ENCODE measurements at places on chromosomes 3 and 15.

DNA sequence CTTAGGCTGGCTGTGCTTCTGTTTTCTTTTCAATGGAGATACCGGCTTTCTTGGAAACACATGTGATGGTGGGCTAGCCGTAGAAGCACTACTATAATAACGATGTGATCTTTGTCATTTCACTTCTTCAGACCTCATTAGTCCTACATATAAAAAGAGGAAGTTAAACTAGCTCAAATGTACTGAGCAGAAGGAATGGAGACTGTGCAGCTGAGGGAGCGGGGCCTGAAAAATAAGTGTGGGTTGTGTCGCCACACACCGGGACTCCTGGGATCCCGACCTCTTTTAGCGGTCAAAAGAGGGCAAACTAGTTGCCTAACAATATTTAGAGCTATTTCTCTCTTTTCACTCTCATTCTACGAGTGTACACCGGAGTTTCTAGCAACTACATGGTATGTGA, 1.0 kb upstream of the RNF7 start:
- DNase-seq = no peak

GRCh38 chr3:50660386-50660785, 14.3 kb upstream of the DOCK3 start:
- no peak for DNase-seq

- peak; percentile 11 for DNase-seq
Measured at GRCh38 chr3:170054204-170054603, 16.4 kb downstream of the GPR160 start.

DNA sequence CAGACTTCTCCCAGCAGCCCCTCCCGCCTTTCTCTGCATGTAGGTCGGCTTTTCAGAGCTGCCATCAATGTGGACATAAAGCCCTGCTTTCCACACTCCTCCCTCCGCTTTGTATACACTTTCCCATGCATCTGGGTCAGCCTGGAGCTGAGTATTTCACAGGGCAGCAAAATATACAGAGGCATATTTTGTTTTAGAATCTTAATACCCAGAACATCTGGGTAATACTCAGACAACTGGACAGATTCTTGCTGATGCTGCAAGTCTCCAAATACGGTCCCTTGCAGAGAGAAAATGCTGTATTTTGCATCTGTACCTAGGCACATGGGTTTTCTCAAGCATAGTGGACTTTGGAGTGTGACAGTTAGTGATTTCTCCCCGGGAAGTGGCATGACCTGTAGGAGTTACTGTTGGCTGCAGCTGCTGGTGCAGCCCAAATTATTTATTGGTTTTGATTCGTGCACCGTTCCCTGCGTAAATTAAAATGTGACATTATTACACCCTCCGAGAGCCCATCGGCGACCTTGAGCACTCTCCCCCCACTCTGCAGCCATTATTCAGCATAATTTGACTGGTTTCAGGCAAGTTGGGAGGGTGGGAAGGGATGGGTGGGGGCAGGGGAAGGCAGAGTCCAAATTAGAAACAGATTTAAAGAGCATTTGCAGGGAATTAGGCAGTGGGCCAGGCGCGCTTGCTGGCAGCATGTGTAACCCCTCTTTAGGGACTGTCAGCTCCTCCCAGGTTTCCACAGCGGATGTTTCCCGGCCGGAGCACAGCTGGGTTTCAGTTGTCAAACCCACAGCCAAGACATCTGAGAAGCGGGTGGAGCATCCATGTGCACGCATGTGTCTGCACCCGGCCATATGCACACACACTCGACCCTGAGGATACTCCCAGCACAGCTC, 100.8 kb downstream of the CPN2 start:
- no peak for DNase-seq

DNA sequence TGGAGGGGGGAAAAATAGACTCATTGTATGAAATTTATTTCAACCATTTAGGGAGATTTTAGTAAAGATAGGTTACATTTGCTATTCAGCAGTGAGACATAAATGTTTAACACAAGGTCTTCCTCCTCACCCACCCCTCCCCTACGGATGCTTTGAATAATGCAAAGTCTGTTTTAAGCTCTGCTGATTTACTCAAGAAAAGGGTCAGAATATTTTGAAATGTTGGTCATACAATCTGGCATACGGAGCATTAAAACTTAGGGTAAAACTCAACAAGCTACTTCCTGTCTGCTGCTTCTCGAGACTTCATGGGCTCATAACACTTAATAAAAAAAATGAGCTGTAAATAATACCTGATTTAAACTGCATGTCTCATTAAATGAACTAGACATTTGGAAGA, 156.3 kb downstream of the WNT5A start:
- DNase-seq = no peak

GRCh38 chr15:38374029-38374428, 79.9 kb upstream of the FAM98B start:
- DNase-seq = no peak

DNA sequence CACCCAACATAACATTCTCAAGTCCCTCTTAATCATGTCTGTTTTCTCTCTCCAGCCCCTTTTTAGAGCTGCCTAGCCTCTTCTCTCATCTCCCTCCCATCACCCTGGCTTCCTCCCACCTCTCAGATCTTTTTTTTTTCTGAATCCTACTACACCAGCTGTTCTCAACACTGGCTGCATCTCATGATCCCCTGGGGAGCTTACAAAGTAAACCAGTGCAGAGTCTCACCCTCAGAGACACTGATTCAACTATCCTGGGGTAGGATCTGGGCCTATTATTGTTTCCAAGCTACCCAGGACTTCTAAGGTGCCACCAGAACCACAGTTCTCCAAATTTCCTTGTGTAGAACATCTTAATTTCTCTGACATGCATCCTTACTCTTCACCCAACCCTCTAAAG, 50.3 kb upstream of the ACAN start:
- DNase-seq = no peak

DNA sequence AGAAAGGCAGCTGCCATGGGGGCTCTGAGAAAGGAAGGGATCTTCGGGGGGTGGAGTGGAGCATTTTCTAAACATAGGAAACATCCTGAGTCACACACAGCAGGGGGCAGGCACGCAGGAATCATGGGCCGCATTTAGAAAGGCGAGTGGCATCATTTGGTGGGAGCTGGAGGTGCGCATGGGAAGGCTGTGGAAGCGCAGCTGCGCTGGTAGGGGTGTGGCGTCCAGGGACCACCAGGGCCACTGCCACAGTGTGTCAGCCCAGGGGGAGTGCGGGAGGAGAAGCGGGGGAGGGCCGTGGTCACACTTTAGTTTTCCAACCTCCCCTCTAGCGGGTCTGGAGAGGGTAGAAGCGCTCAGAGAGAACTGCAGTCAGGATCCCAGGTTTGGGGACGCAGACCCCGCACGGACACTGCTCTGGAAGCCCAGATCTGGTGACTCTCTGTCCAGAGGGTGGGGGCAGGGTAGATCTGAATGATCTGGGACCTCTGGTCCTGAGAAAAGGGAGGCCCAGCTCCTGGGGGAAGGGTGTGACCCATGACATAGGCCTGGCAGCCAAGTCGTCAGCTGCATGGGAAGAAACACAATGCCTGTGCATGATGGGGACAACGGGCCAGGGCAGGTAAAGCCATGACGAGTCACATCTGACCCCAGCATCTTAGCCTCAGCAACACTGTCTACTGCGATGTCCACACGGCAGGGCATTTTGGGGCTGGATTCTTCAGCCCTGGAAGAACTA, 88.0 kb upstream of the IQSEC1 start:
- no peak for DNase-seq

GRCh38 chr15:74843891-74844299, 939 bp upstream of the ULK3 start:
- DNase-seq = no peak

GRCh38 chr3:98657457-98657856, 64.0 kb upstream of the CPOX start:
- DNase-seq = peak; percentile 36

DNA sequence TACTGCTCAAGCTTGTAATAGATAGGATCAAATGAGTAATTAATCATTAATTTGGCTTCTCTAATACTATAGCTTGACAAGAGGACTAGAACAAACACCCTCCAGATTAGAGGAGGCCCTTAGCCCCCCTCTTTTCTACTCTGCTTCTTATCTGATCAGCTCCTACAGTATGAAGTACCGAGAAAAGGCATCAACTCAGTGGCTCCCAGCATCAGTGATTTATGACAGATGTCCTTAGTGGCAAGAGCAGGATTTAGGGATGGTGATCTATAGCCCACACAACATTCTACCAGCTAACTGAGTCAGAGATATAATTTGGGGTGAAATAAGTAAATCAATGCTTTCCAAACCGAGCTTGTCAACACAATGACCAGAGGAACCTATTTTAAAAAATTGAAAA, 541.1 kb downstream of the NLGN1 start:
- DNase-seq = no peak

- peak; percentile 46 for DNase-seq
Measured at GRCh38 chr3:56369914-56370313, 98.4 kb downstream of the ERC2 start.

DNA sequence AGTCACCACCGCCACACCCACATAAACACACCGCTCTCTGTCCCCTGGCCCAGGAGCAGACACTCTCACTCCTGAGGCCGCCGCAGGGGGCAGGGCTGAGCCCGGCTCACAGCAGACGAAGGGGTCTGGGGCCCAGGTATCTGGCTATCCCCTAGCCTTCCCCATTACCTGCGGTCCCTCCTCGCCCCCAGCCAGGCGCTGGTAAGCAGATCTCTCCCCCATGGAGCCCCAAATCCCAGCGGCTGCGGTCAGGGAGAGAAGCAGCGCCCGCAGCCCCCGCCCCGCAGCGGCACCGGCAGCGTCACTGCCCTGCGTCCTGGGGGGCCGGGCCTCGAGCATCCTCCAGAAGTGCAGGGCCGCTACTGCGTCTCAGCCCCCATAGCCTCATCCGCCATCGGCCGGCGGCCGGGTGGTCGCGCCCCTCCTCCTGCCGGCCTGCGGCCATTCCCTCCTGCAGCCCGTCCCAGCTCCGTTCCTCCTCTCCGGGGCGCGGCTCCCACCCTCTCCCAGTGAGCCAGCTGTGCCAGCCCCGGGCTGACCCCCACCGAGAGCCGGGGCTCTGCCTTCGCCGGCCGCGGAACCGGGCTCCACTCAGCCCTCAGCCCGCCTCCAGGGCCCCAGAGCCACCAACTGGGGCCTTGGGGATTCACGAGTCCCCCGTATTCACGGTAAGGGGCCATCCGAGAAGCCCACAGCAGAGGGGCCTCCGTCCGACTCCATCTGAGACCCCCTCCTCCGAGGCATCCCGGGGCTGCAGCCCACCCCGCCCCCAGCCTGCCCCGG, 13.1 kb downstream of the TNK2 start:
- DNase-seq = peak; percentile 40

DNA sequence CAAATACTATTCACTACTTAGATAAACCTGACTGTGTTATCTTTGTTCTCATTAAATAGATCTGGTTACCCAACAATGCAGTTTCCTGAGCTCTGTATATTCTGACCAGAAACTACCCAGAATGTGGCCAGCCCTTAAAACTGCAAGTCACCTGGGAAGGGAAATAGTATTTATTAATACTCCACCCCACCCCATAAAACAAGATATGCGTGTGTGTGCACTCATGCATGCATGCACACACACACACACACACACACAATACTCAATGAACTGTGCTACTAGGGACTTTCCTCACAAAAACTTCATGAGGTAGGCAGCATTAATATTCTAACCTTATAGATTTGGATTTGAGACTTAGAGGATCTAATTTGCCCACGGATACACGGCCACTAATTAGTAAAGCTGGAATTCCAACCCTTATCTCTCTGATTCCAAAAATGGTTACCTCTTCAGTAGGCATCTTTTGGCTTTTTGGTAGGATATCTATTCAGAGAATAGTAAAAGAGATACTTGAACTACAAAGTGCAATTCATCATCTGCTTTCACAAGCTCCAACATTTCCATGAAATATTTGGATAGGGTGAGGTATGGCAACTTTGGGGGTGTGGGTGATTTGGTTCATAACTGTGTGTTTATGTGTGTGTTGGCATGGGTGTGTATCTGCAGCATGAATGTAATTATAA, 197.0 kb upstream of the CFAP20DC start:
- DNase-seq = no peak

DNA sequence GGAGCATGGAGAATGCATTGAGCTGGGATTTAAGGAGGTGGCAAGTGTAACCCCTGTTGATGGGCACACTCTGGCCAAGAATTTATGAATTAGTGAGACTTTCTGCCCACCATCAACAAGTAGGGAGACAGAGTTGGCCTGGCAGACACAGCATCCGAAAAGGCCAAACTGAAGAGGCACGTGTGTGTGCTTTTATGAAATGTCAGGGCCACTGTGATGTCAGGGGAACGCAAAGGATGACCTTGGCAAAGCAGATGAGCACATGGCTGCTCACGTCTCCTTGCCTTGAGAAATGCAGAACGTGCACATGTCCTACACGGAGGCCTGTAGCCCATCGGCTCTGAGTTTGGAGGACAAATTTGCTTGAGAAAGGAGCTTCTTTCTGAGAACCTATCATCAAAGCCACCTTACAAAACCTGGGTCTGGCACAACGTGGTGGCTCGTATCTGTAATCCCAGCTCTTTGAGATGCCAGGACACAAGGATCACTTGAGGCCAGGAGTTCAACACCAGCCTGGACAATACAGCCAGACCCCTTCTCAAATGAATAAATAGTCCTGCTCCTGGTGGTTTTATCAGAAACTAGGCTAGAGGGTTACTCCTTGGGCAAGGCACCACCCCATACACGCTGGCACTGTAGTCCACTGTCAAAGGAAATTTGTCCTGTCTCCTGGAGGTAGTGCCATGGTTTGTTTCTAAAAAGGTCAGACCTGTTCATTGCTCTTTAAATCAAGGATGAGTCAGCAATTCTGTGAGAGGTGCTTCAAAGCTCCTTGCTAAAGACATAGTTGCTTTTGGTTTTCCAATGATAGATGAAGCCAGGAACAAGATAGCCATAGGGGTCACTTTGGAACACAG, 941 bp upstream of the SH3BP5 start:
- peak; percentile 13 for DNase-seq

GRCh38 chr3:65720989-65721737, 317.6 kb downstream of the MAGI1 start:
- DNase-seq = no peak

DNA sequence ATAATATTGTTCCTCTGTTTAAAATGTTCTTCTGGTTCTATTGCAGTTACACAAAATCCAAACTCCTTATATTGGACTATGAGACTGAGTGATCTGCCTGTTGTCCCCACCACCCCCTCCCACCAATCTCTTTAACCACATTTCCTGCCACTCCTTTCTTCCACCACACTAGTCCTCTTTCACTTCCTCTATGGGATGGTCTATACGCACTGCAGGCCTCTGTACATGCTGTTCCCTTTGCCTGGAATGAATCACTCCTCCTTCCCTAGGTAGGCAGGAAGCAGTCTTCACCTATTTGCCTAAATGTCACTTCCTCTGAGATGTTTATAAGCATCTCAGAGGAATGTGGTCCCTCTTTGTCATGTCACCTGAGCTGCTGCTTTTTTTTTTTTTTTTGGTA, 4.0 kb downstream of the MAP2K1 start:
- peak; percentile 70 for DNase-seq

GRCh38 chr15:47983533-47983932, 137.3 kb upstream of the SLC24A5 start:
- DNase-seq = peak; percentile 23

- DNase-seq = no peak
Measured at GRCh38 chr3:13498354-13499060, 18.4 kb downstream of the HDAC11 start.

- no peak for DNase-seq
Measured at GRCh38 chr15:42143866-42144625, 12.4 kb downstream of the PLA2G4F start.
